ENCODE measurements at places on chromosomes 7 and 10. TPM values are rescaled to one million over a fixed set of nuclear protein-coding genes. Genes with fewer than 3 reads are reported as not detected.

Gene KIF5B
- 111 TPM for total RNA-seq

Gene NUTM2E
- 0.40 TPM for total RNA-seq

Gene KCNH2
- 9.4 TPM for total RNA-seq

Gene IMMP2L
- total RNA-seq, result 29.7 TPM

Gene OR6V1
- not detected for total RNA-seq

Gene ADGRA1
- total RNA-seq, result 1.1 TPM

Gene AOC1
- total RNA-seq, result 2.9 TPM

Gene PLAC9
- 0.79 TPM for total RNA-seq

Gene C10orf105
- total RNA-seq, result not detected

Gene CYP3A5
- total RNA-seq, result 4.2 TPM

Gene CC2D2B
- total RNA-seq, result 0.82 TPM

Gene ADCY1
- 11.3 TPM for total RNA-seq

Gene ZNF107
- total RNA-seq, result 16.5 TPM

Gene WAPL
- 49.6 TPM for total RNA-seq

Gene PSMG3
- 32.1 TPM for total RNA-seq

Gene EGR2
- 0.71 TPM for total RNA-seq

Gene RBP3
- not detected for total RNA-seq

Gene RTKN2
- 13.2 TPM for total RNA-seq

Gene DKK1
- 2.5 TPM for total RNA-seq

Gene DYNC1I1
- total RNA-seq, result 2.6 TPM

Gene GSDME
- total RNA-seq, result 25.0 TPM

Gene TAS2R5
- total RNA-seq, result 6.4 TPM

Gene SCART1
- total RNA-seq, result 1.7 TPM

Gene EVX1
- not detected for total RNA-seq

Gene NDUFB8
- total RNA-seq, result 167 TPM

Gene ENTPD1
- total RNA-seq, result not detected

Gene ZNF804B
- not detected for total RNA-seq

Gene SH3PXD2A
- total RNA-seq, result 28.0 TPM

Gene BBS9
- 22.8 TPM for total RNA-seq

Gene PNLIPRP3
- not detected for total RNA-seq

Gene TMEM176B
- total RNA-seq, result 8.9 TPM

Gene SNX10
- total RNA-seq, result 9.2 TPM

Gene ZNF32
- total RNA-seq, result 57.6 TPM

Gene PODXL
- 27.0 TPM for total RNA-seq

Gene IFIT3
- not detected for total RNA-seq

Gene ST8SIA6
- 0.36 TPM for total RNA-seq

Gene NSMCE4A
- 57.9 TPM for total RNA-seq

Gene OPN1SW
- total RNA-seq, result not detected

Gene TSPAN33
- total RNA-seq, result 22.2 TPM

Gene AS3MT
- total RNA-seq, result 26.9 TPM

Gene TSPAN14
- 126 TPM for total RNA-seq

Gene KIN
- total RNA-seq, result 15.3 TPM

Gene HYAL4
- not detected for total RNA-seq

Gene PIK3AP1
- 40.0 TPM for total RNA-seq
